Endodermal cell (in vitro differentiated cells): ENCODE measurements at places on chromosomes 6 and 20. TPM values are rescaled to one million over a fixed set of nuclear protein-coding genes. Genes with fewer than 3 reads are reported as not detected.
A peak's percentile ranks its signal among the peaks of the same experiment; 100 is the strongest.

DNA sequence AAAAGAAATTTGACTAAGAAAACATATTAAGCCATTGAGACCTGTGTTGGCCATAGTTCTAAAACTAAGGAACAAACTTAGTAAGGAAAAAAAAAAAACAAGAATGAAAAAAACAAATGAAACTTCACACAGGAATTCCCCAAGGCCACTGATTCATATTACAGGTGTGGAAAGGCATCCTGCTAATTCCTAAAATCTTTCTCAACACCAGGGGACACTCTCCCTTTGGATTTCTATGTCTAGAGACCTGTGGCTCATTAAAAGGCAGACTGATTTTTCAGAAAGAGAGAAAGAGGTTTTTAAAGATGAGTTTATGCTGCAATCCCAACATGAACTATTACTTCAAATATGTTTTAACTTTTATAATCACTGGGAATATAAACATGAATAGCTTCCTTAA, at the start of gene OR12D1:
OR12D1 (plus strand) TSS at position 341 of the 400 bp plus-strand sequence.
- H3K36me3 ChIP-seq, result no peaks in the 10 kb centered on the region
- no peaks in the 10 kb centered on the region for H3K4me1 ChIP-seq
- DNase-seq, result no peak
- no peaks in the 10 kb centered on the region for H3K27me3 ChIP-seq
- no peak within 1 kb of the TSS for H3K27ac ChIP-seq

DNA sequence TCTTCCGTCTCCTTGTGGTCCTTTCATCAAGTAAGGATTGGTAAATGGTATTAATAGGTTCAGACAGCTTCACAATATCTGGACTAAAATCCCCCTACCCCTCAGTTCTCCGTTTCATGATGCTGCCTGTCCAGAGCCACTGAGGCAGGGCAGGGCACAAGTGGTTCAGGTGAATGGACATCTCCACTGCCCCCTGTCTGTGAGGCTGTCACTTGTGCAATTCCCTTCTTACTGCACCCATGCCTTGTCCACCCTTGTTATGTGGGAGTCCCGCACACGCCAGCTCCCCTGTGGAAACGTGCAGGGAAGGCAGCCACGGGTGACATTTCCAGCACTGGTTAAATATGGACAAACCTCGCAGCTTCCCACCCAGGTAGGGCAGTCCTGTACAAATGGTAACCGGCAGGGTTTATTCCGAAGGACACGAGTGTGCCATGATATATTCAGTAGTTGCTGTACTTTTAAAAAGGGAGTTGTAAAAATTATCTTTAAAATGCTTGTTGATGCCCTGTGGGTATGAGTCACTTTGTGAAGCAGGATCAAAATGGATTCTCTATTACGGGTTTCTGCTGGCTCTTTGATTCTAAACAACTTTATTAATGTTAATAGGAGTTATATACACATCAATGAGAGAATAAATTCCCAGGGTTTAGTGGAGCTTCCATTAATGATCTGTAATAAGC, 73.5 kb downstream of the FYN start:
- H3K36me3 ChIP-seq, result no peaks in the 10 kb centered on the region
- no peak overlapping the region for H3K4me3 ChIP-seq
- DNase-seq, result no peak
- peaks cover 2% of the 10 kb centered on the region for H3K4me1 ChIP-seq

DNA sequence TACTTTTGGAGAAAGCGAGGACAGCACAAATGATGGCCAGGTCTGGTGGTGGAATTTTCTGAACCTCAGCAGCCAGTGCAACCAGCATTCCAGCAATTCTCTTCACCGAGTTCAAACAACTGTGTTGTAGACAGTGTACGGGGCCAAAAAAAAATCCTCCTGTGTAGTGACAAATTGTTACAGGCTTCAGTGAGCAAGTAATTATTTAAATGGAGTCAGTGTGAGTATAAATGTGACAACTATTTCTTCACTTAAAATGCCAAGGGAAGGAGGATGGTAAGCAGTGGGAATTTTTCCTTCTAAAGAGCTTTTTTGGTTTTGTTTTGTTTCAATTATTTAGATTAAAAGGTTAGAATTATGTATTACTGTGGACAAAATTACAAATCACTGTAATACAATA, 154.1 kb downstream of the TMEM242 start:
- H3K4me1 ChIP-seq, result no peaks in the 10 kb centered on the region
- no peaks in the 10 kb centered on the region for H3K27me3 ChIP-seq
- no peak overlapping the region for H3K4me3 ChIP-seq
- no peak for DNase-seq

GRCh38 chr6:20153194-20153593, 59.1 kb downstream of the MBOAT1 start:
- peak; percentile 47 for DNase-seq
- no peaks in the 10 kb centered on the region for H3K36me3 ChIP-seq
- no peak overlapping the region for H3K27ac ChIP-seq
- H3K27me3 ChIP-seq, result no peaks in the 10 kb centered on the region
- H3K4me1 ChIP-seq, result peaks cover 8% of the 10 kb centered on the region

- H3K4me1 ChIP-seq, result no peaks in the 10 kb centered on the region
- no peak for DNase-seq
- no peak overlapping the region for H3K4me3 ChIP-seq
These were observed 18.3 kb upstream of the FAM110A start for GRCh38 chr20:815226-815625.

GRCh38 chr6:16767765-16768476, 6.7 kb upstream of the ATXN1 start:
- H3K27ac ChIP-seq, result no peak overlapping the region
- no peak for DNase-seq
- no peaks in the 10 kb centered on the region for H3K36me3 ChIP-seq
- H3K27me3 ChIP-seq, result no peaks in the 10 kb centered on the region
- H3K4me3 ChIP-seq, result no peak overlapping the region
- peaks cover 3% of the 10 kb centered on the region for H3K4me1 ChIP-seq

KIAA0408 gene
- 0.75 to 0.86 TPM (median 0.84 TPM) in 3 replicates for total RNA-seq

OLIG3 gene
- not detected in 3 replicates for total RNA-seq
